ENCODE measurements at places on chromosomes 6 and 20.

- DNase-seq, result no peak
Measured at GRCh38 chr20:23613676-23614075, 8.0 kb upstream of the CST9 start.

GRCh38 chr6:156652231-156652750 is 124.9 kb upstream of the ARID1B start:
- no peak for DNase-seq

DNA sequence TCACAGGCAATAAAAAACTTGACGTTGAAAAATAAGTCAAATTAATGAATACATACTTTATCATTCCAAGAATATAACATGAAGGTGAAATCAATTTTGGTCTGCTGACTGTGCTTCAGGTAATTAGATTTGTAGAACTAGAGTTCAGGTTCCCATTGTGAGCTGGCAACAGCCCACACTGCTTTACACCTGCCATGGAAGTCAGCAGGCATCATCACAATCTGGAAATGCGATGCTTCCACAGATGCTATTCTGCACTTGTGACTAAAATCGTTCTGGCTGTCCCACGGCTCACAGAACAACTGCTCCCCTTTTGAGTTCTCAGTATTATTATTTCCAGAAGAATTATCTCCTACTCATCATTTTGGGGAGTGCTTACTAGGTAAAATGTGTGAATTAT is 62.6 kb upstream of the THEMIS start:
- DNase-seq, result no peak

- no peak for DNase-seq
Measured at GRCh38 chr6:136784910-136785746, 7.1 kb downstream of the MAP3K5 start.

DNA sequence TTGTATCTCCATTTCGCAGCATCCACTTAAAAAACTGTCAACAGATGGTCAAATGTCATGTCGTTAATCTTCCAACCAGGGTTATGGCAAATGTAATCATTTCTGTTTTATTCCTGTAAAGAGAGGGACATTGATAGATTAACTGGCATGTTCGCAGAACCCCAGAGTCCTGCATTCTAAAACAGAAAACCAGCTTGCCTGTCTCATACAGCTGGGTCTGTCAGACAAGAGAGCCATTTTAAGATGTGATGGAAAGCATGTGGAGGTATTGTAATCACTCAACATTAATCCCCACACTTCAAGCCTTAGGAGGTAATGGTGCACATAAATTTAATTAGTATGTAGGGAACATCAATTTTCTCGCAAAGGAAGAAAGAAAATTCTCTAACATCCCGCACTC is 4.4 kb downstream of the SMLR1 start:
- no peak for DNase-seq

- no peak for DNase-seq
Measured at GRCh38 chr20:1648101-1648500, 9.5 kb downstream of the SIRPG start.

- DNase-seq, result no peak
Measured at GRCh38 chr6:132789396-132789776, 9.1 kb downstream of the SLC18B1 start.

DNA sequence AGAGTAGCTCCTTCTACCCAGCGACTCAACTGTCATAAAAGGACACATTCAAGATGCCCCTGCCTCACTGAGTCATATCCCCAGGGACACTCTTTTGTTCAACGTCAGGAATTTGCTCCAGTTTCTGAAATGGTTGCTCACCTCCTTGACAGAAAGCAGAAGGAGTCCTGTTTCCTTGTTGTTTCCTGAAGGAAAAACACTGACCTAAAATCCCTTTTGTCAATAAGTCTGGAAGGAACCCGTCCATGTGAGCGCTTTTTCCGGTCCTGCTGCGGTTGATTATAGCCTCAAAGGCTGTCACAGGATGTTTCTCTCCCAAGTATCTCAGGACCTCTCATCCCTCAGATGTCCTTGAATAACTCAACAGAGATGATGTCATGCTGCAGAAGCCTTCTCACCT is 113.6 kb upstream of the PLEKHG1 start:
- no peak for DNase-seq

- DNase-seq, result no peak
Measured at GRCh38 chr20:1964061-1964460, 29.8 kb downstream of the PDYN start.

- no peak for DNase-seq
Measured at GRCh38 chr20:37179683-37180524, 556 bp upstream of the MROH8 start.

- no peak for DNase-seq
Measured at GRCh38 chr6:111813237-111813636, 60.0 kb downstream of the FYN start.

- no peak for DNase-seq
Measured at GRCh38 chr6:170174124-170174770, 116.6 kb downstream of the DLL1 start.

- no peak for DNase-seq
Measured at GRCh38 chr6:112342511-112342910, 4.6 kb upstream of the RFPL4B start.

- no peak for DNase-seq
Measured at GRCh38 chr20:10511170-10511508, 76.0 kb downstream of the SLX4IP start.

DNA sequence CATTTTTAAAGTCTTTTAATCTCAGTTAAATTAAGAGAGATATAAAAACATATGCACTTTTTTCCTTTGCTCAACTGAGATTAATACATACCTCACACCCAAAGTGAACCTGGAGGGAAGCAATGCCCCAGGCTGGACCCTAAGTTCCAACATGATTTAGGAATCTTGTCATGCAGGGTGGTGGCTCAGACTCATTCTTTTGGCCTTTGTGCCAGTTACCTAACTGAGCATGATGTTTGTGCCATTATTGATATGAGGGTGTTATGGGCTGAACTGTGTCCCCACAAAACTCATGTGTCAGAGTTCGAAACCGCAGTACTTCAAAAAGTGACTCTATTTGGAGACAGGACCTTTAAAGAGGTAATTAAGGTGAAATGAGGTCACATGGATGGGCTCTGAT is 188.0 kb downstream of the ARHGAP18 start:
- DNase-seq, result no peak

DNA sequence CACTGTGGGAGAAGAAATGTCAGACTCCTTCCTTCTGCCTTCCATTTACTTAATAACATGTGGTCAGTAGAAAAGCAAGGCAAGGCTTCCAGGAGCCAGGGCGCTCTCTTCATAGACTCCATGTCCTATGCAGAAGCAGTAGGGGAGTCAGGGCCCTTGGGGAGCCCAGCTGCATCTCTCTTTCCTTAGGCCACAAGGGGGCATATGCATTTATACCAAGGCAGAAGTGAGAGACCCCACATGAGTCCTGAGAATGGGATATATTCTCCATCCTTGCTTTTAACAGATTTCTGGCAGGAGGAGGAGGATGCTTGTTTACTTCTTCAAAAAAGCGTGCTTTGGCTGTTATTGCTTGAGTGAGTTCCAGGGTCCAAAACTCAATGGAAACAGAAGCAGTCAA is 198.5 kb downstream of the HIVEP2 start:
- peak; percentile 32 for DNase-seq

DNA sequence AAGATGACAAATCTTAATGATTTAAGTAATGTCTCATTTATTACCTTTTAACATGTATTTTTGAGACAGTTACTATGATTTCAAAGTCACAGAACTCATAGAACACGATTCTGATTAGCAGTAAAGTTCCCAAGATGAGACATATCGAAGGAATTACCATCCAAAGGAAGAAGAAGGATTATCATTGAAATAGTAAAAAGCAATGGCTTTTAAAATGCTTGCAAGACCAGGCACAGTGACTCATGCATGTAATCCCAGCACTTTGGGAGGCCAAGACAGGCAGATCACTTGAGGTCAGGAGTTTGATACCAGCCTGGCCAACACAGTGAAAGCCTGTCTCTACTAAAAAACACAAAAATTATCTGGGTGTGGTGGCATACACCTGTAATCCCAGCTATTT is 219.2 kb downstream of the KHDC1L start:
- no peak for DNase-seq

GRCh38 chr20:4820806-4821518 is 99.3 kb downstream of the PRND start:
- no peak for DNase-seq

- peak; percentile 35 for DNase-seq
Measured at GRCh38 chr6:30378290-30378937, 33.5 kb downstream of the RPP21 start.

GRCh38 chr6:39599973-39600372 is 125.2 kb downstream of the KIF6 start:
- DNase-seq, result no peak

GRCh38 chr6:130587778-130588520 is 222.1 kb downstream of the TMEM200A start:
- DNase-seq, result no peak

Measured in nephron progenitor cell (in vitro differentiated cells).